ENCODE measurements at places on chromosomes 13 and 19. TPM values are rescaled to one million over a fixed set of nuclear protein-coding genes. Genes with fewer than 3 reads are reported as not detected.
A peak's percentile ranks its signal among the peaks of the same experiment; 100 is the strongest.

DNA sequence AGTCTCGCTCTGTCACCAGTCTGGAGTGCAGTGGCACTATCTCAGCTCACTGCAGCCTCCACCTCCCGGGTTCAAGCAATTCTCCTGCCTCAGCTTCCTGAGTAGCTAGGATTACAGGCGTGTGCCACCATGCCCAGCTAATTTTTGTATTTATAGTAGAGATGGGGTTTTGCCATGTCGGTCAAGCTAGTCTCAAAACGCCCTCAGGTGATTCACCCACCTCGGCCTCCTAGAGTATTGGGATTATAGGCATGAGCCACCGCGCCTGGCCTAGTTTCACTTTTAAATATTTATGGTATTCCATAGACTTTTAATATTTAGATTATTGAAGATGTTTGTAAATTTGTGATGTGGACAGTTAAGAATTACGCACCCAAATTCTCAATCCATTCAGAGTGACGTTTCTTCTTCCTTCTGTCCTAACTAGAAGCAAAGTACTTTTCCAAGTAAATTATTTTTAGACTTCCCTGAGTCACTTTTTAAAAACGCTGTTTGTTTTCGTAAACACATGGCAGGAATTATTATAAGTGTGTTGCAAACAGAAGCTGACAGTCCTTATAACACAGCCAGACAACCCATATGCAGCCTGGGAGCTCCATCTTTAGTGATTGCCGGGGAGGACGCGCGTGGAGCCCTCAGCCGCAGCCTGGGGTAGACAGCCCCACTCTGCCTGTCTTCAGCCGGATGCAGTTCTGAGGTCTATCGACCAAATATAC lies 131.7 kb downstream of the ATP11A start:
- DNase-seq: no peak

Gene LRP3
- 11.7 TPM for total RNA-seq

Gene ZNF229
- total RNA-seq: 9.9 TPM

DNA sequence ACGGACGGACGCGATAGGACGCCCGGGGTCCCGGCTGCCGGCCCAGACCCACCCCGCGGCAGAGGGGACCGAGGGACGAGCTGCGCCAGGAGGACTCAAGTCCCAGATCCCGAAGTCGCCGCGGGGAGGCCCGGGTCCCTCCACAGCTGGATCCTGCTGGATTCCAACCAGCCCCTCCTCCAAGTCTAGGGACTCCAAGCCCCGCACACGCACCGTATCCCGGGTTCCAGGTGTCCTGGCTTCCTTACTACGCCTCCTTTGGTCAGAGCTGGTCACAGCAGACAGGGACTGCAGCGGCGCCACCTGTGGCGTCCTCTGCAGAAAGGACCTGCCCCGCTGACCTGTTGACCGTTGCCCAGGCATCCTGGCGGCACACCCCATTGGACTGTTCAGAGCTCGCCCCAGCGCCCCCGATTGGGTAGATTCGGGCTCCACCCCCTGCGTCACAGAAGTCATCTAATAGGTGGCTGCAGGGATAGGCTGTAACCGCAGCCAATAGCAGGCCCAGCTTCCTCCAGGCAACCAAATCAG lies 29.0 kb upstream of the ZNF709 start:
- no peak for DNase-seq

- DNase-seq: no peak
Observed at GRCh38 chr13:105838231-105838630, 697.2 kb downstream of the EFNB2 start.

DNA sequence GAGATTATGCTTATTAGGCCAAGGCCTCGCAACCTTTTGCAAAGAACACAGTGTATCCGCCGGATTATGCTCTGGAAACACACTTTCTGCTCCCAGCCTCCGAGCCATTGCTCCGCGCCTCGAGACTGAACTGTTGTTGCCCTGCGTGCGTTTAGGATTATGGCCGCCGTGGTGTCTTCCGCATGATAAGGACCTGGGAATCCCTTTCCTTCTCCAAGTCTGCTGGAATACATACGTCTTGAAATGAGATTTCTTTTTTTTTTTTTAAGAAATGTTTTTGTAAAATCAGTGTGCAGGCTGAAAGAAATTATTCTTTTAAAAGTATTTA lies 89.8 kb upstream of the SOX1 start:
- DNase-seq: no peak

DNA sequence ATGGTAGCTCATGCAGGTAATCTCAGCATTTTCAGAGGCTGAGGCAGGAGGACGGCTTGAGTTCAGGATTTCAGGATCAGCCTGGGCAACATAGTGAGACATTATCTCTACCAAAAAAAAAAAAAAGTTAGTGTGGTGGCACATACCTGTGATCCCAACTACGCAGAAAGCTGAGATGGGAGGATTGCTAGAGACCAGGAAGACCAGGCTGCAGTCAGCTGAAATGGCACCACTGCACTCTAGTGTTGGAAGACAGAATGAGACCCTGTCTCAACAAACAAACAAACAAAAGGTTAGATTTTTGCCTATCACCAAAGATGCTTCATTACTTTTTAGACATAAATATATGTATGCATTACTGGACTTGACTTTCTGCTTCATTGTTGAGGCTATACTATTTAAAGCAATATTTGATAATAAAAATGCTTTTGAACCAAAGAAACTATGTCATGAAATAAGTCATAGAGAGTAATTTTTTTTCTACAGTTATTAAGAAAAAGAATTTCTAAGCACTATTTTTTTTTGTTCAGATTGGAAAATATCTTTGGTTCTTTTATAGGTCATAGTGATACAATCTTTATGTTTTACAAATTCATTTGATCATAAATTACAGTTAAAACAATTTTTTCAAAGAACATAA lies 1180.1 kb upstream of the ATXN8OS start:
- DNase-seq: peak; percentile 61

Gene SULT2A1
- not detected for total RNA-seq

Gene ZNF571
- total RNA-seq: 2.9 TPM

Gene ELSPBP1
- 0.08 TPM for total RNA-seq

Gene CAPS
- 0.08 TPM for total RNA-seq

Gene ASPDH
- total RNA-seq: not detected

DNA sequence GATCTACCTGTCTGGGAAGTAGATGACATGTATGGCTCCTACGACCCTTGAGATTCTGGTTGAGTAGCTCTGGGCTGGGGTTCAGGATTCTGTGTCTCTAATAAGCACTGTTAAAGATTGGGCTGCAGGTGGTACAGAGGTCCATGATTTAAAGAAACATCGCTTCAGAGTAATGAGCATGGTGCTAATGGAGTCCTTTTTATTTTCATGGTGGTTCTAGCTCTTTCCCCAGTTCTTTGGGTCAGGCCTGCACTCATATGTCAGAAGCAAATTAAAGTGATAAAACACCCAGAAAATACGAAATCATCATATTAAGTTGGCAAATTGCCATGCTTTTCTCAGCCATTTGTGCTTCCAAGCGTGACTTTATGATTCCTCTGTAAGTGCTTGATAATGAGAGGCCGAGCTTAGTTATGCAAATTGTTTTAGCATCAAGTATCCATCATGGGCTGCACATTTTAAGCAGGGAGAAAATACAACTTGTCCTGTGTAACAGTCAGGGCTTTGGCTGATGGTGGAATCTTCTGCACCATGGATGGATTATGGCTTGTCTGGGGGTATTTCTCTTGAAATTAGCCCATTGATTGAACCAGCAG lies 45.1 kb downstream of the MTUS2 start:
- DNase-seq: no peak

Gene VWA8
- 4.6 TPM for total RNA-seq

DNA sequence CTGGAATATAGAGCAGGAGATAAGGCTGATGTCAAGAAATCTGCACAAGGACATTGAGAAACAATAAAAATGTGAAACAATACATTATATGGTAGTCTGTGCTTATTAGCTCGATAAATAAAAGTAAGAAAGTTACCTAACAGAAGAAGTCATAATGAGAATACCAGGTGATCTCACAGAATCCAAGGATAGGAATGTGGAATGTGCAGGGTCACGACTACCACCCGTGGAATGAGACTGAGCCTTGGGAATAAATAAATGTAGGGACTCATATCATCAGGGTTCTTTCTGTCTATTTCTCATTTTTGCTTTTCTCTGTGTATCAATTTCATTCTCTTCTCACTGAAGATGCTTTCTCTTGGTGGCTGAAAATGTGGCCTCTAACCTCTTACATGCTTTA lies 26.0 kb upstream of the KBTBD7 start:
- DNase-seq: no peak

Gene ZNF835
- 0.04 TPM for total RNA-seq

- DNase-seq: peak; percentile 56
Observed at GRCh38 chr13:99356262-99357091, 49.3 kb upstream of the GPR183 start.

- DNase-seq: no peak
Observed at GRCh38 chr19:29596080-29596727, 9.9 kb upstream of the POP4 start.

GRCh38 chr13:74040200-74040599 lies 94.0 kb downstream of the KLF12 start:
- DNase-seq: peak; percentile 39

DNA sequence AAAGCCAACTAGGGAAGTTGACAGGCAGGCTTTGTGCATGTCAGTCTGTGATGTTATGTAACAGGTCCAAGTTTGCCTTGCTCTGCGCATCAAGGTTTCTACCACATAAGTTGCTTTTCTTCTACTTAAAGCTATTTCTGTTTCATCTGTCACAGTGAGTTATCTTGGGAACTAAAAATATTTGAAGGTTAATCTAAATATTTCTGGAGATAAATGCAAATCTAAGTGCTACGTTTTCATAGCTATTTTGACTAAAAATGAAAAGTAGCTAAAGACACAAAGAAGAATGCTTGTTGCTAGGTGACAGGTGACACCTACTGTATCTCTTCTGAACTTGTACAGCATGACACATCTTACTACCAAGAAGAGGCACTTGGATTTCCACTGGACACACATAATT lies 135.6 kb downstream of the KLF12 start:
- DNase-seq: no peak

Gene DAND5
- 0.06 TPM for total RNA-seq

- no peak for DNase-seq
Observed at GRCh38 chr13:113465300-113465699, 12.0 kb upstream of the ADPRHL1 start.

DNA sequence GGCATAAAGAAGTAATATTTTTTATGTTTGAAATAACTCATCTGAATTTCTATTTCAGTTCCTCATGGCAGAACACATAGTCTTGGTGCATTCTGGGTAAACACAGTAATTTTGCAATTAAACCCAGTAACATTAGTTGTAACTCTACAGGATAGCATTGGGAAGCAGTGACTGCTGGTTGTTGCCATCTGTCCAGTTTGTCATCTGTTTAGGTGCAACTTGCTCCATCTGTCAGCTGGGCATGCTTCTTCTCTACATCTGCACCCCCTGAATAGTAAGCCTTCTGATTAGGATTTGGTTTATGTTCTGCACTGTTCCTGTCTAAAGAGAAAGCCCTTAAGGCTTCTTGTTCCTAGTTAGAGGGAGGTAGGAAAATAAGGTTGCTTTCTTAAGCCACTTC lies 63.5 kb upstream of the CSNK1A1L start:
- no peak for DNase-seq

GRCh38 chr13:27917121-27917947 lies 2.5 kb upstream of the PDX1 start:
- no peak for DNase-seq

- DNase-seq: no peak
Observed at GRCh38 chr19:48708471-48708870, 11.1 kb downstream of the MAMSTR start.

Gene DOCK6
- total RNA-seq: 3.3 TPM

Gene ZSCAN4
- not detected for total RNA-seq

- no peak for DNase-seq
Observed at GRCh38 chr13:113664751-113665596, 2.0 kb upstream of the GRK1 start.

Gene TTC9B
- not detected for total RNA-seq

- DNase-seq: peak; percentile 51
Observed at GRCh38 chr13:99655351-99656091, 154.2 kb downstream of the TM9SF2 start.

GRCh38 chr13:65914716-65915115 lies 1315.4 kb downstream of the PCDH9 start:
- DNase-seq: no peak

DNA sequence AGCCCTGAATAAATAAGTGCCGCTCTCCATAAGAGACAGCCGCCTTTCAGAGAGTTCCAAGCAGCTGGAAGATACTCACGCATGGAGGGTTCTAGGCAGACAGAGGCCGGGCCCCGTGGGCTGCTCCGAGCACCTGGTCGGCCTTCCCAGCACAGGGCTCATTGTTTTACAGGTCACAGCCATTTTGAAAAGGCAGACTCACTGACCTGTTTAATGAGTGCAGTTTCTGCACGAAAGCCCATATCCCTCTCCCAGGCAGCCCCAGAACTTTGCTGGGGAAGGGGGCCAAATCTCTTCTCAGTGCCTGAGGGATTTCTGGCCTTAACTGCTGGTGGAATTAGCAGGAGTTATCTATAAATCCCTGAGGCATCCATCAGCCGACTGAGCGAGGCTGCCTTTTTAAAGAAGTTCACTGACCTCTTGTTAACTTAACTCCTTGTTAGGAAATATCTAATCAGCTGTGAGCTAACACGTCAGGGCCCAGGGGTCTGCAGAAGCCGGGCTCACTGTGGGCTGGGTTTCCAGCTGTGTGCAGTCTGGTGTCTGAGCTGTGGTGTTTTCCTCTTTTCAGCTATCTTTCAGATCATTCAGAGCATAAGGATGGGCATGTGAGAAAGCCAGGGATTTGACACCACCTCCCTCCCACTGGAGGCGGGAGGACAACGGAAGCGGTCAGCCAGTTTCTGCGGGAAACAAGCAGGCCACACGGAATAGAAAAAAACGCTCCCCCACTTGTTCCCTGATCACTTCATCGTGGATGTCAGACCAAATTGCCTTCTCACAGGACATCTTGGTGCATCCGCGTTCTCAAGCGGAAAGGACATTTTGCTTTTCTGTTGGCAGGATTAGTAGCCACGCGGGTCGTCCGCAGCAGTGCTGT lies 23.3 kb downstream of the SERP2 start:
- DNase-seq: no peak

- no peak for DNase-seq
Observed at GRCh38 chr19:15445807-15446376, 3.9 kb downstream of the WIZ start.

DNA sequence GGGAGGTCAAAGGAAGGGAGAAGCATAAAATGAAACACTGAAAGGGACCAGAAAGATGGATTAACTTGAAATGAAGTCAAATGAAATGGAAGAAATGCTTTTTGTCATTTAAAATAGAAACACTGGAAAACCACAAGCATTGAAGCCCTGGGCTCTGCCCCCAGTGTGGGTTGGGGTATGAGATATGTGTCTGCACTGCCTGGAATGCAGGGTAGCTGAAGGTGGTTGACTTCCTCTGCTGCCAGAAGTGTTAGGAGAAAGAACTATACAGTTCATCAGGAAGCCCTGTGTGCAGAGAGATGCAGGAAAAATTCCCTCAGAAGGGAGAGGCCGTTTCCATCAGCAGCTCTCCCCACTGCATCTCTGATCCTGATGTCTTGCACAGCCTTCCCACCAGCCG lies 69.2 kb downstream of the DHRS12 start:
- no peak for DNase-seq

DNA sequence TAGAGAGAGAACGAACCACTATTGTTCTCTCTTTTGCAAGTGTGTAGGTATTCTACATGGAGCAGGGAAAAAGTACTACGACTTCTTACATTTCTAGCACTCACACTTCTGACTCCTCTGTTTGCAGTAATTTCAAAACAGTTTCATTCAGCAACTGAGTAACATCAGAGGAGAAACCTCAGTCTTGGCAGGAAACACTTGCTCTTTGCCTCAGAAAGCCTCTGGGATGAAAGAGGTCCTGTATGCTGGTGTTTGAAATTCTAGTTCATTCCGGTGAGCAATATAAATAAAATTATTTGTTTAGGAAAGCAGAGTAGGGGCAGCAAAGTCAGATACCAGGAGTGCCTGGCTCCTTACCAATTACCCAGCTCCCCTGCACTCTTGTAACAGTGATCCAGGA lies 595.5 kb downstream of the TBC1D4 start:
- DNase-seq: peak; percentile 8

Measured in H4 (cell line).